Esophagus squamous epithelium (tissue), 5 donors: ENCODE measurements at places on chromosomes 6 and 20. TPM values are rescaled to one million over a fixed set of nuclear protein-coding genes. Genes with fewer than 3 reads are reported as not detected.

Gene ENPP3
- total RNA-seq = 0.06 TPM

Gene SIRT5
- 4.1 TPM for total RNA-seq

Gene CCM2L
- total RNA-seq = 0.80 TPM

DNA sequence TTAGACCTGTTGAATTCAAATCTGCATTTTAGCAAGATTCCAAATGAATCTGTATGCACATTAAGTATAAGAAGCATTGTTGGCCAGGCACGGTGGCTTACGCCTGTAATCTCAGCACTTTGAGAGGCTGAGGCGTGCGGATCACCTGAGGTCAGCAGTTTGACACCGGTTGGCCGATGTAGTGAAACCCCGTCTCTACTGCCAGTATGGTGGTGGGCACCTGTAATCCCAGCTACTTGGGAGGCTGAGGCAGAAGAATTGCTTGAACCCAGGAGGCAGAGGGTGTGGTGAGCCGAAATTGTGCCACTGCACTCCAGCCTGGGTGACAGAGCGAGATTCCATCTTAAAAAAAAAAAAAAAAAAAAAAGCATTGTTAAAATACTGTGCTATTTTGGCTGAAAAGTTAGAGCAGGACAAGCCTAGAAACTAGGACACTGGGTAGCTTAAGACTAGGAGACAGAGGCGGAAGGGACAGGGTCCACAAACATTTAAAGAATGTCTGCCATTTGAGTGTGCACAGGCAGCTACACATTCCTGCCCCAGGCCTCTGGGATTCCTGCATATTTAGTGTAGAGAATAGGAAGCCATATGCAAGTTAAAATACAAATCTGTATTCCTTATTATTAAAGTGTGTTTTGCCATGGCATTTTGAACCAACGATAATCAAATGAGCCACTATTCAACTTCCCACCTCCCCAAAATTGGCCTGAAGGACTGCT lies 45.1 kb upstream of the EEF1A1 start:
- no peak for DNase-seq
- no peak overlapping the region for H3K27ac ChIP-seq
- no peaks in the 10 kb centered on the region for H3K36me3 ChIP-seq
- peaks cover 5% of the 10 kb centered on the region for H3K4me1 ChIP-seq

GRCh38 chr20:44247586-44248409 lies 690 bp downstream of the GDAP1L1 start:
- no peak for DNase-seq
- no peaks in the 10 kb centered on the region for H3K36me3 ChIP-seq
- no peak overlapping the region for H3K27ac ChIP-seq
- H3K27me3 ChIP-seq = peaks cover 35% of the 10 kb centered on the region

GRCh38 chr20:63159826-63160640 lies 55.9 kb downstream of the YTHDF1 start:
- DNase-seq = no peak
- no peak overlapping the region for H3K4me3 ChIP-seq
- H3K27me3 ChIP-seq = peaks cover 96% of the 10 kb centered on the region
- no peaks in the 10 kb centered on the region for H3K36me3 ChIP-seq
- no peaks in the 10 kb centered on the region for H3K4me1 ChIP-seq

- H3K36me3 ChIP-seq = no peaks in the 10 kb centered on the region
- H3K4me3 ChIP-seq = peak overlapping the region; percentile 59
These were observed 2.0 kb downstream of the TRAF3IP2 start for GRCh38 chr6:111603685-111604084.

Gene RBBP8NL
- 3.7 TPM for total RNA-seq

DNA sequence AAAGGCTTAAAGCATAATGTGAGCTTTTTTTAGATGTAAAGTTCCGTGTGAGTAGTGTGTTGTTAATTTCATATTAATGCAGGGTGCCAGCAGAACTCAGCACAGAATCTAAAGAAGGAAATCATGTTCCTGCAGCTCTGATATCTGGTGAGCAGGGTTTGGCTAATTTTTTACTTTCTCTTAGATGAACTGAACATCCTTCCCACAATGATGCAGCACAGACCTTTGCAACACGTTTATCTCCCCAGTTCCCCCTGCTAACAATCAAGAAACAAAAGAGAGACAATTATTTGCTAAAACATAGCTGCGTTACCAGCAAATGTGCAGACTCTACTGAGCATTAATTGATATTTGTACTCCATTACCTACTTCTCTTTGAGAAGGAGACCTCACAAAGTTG lies 39.1 kb upstream of the ATXN1 start:
- no peaks in the 10 kb centered on the region for H3K4me1 ChIP-seq
- no peak overlapping the region for H3K4me3 ChIP-seq
- H3K36me3 ChIP-seq = no peaks in the 10 kb centered on the region
- H3K27me3 ChIP-seq = no peaks in the 10 kb centered on the region

DNA sequence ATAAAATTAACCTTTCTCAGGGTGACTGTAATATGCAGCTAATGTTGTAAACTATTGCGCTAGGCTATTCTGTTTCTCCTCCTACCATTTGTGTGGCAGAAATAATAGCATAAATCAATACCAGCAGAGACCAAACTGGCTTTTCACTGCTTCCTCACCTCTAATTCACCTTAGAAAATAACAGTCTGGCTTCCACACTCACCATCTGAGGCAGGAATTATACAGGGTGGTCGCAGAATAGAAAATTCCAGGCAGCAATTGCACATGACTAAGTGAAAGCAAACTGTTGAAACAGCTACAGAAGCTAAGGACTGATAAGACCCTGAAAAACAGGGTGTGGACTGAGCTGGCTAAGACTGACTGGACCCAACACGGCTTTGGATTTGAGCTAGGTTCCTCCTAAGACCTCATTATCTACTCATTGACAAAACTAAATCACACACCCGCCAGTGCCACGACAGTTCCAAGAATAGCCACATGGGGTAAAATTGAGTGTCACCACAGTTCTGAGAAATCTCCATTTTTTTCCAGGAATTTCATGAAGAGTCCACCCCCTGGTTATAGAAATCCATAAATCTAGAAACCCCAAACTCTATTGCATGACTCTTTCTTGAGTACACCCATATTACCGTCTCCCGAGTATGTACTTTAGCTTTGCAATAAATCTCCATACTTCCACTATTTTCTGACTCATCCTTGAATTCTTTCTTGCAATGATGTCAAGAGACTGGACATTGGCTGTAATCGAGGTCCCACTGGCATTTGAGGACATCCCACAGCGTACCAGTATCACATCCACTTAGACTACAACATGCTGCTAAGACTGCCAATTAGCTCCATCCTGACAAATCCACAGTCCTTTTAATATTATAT lies 60.9 kb upstream of the KCNQ5 start:
- no peak overlapping the region for H3K4me3 ChIP-seq
- no peaks in the 10 kb centered on the region for H3K4me1 ChIP-seq
- H3K27ac ChIP-seq = no peak overlapping the region
- no peak for DNase-seq

DNA sequence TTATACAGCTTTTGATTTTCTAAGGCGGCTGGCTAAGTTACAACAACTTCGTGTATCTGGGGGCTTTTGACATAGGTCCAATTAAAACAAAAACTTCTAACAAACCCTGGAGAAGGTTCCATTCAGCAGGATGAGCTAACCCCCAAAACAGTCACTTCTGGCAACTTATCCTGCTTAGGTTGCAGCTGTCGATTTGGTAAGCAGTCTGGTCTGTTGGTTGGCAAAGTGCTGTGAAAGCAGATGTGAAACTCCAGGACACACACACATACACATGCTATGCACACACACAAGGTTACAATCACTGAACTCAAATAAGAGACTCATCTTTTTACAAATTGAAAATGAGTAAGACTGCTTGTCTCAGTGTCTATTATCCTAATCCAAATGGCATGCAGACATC lies 119.0 kb upstream of the STMND1 start:
- H3K27ac ChIP-seq = no peak overlapping the region
- H3K36me3 ChIP-seq = no peaks in the 10 kb centered on the region

GRCh38 chr6:10478187-10479040 lies 42.7 kb upstream of the GCNT2 start:
- no peak for DNase-seq
- no peaks in the 10 kb centered on the region for H3K27me3 ChIP-seq
- H3K4me1 ChIP-seq = no peaks in the 10 kb centered on the region
- no peak overlapping the region for H3K4me3 ChIP-seq
- no peak overlapping the region for H3K27ac ChIP-seq

Gene PRR18
- total RNA-seq = not detected

Gene CST5
- not detected for total RNA-seq

- no peak for DNase-seq
- no peaks in the 10 kb centered on the region for H3K36me3 ChIP-seq
- no peak overlapping the region for H3K4me3 ChIP-seq
- no peak overlapping the region for H3K27ac ChIP-seq
These were observed 14.9 kb downstream of the PEX3 start for GRCh38 chr6:143465546-143465945.

GRCh38 chr20:59938221-59938620 lies 1.9 kb downstream of the PPP1R3D start:
- H3K27me3 ChIP-seq = no peaks in the 10 kb centered on the region
- no peak overlapping the region for H3K27ac ChIP-seq
- no peak for DNase-seq
- H3K4me1 ChIP-seq = peaks cover 78% of the 10 kb centered on the region
- H3K4me3 ChIP-seq = peak overlapping the region; percentile 67

DNA sequence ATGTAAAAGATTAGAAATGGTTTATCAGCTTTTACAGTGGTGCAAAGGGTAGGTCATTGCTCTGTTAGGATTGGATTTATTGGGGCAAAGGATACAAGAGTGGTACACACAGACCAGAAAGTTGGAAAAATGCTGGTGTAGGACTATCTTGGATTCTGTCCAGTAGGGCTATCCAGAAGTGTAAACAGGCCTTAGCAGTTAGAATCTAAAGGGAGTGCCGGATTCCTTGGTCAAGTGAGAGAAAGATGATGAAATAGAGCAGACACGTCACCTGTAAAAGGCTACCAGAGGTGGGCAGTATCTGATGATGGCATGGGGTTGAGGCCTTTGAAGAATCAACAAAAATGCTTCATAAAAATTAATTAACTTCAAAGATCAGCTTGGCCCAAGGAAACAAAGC lies 975.9 kb downstream of the KIF16B start:
- no peaks in the 10 kb centered on the region for H3K4me1 ChIP-seq
- no peak for DNase-seq

DNA sequence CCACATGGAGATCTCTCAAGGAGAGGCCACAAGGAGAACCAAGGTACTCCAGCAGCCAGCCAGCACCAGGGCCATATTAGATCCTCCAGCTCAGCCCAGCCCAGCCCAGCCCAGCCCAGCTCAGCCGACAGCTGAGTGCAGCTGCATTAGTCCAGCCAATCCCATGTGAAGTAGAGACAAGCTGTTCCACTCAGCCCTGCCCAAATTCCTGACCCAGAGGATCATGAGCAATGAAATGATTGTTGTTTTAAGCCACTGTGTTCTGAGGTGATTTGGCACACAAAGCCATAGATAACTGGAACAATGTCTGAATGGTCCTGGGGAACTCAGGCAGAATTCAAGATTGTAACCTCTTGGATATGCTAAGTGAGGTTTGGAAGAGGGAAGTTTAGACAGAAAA lies 59.5 kb upstream of the BMP2 start:
- H3K4me3 ChIP-seq = no peak overlapping the region
- no peak for DNase-seq
- H3K4me1 ChIP-seq = peaks cover 20% of the 10 kb centered on the region
- no peaks in the 10 kb centered on the region for H3K27me3 ChIP-seq
- peak overlapping the region; percentile 19 for H3K27ac ChIP-seq
- no peaks in the 10 kb centered on the region for H3K36me3 ChIP-seq

DNA sequence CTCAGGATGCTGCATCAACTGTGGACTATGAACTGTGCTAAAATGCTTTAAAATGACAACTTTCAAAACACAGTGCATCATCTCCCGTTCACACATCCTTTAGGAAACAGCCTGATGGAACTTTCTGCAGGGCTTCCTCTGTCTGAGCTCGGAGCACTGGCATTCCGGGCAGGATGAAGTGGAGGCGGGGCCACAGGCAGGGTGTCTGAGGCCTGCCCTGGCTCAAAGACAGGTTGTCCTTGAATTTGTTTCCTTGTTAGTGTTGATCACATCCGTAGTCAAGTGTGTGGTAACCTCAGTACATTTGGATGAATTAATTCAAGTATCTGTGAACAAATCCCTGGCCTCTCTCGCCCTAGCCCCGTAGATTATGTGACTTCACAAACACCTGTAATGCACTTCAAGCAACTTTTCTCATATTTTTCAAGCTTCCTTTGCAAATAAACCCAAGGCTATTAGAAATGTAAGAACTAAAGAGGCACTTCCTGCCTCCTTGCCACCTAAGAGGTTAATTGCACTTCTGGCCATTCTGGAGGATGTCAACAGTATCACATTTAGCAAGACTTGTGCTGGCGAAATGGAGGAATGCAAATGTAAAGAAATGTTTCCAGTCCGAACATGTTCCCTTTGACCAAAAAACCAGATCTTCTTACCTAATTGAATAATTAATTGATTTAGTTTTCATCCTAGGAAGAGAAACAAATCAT lies 3.1 kb downstream of the CD93 start:
- no peaks in the 10 kb centered on the region for H3K27me3 ChIP-seq
- no peak for DNase-seq
- H3K27ac ChIP-seq = peak overlapping the region; percentile 92
- H3K4me3 ChIP-seq = peak overlapping the region; percentile 34
- no peaks in the 10 kb centered on the region for H3K36me3 ChIP-seq
- H3K4me1 ChIP-seq = no peaks in the 10 kb centered on the region

Gene GRIK2
- total RNA-seq = 0.19 TPM

DNA sequence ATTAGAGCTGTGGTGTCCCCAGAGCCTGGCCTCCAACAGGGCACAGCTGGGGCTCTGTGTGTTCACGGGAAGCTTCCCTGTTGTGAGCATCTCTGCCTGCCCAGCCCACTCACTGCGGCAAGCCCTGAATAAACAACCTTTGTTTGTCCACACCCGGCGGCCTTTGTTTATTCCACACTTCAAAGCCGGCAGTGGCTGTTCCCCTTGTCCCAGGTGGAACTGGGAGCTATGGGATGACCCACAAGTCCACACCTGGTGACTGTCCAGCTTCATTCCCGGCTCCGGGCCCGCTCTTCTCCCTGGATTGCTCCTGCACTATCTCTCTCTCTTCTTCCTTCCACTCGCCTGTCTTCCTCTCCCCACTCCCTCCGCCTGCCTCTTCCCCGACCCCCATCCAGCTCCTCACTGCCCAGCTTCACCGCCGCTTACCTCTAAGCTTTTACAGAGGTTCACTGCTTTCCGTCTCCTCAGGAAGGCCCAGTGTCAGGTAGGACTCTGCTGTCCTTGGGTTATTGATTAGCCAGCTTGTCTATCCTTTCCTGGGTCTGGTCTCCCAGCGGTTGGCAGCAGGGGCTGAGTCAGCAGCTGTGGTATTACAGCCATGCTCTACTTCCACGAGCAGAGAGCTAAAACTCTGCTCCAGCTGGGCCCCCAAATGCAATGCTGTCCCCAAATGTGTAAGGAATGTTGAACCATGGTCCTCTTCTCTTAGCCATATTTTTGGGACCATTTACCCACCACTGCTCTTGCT lies 17.8 kb downstream of the DACT2 start:
- no peaks in the 10 kb centered on the region for H3K36me3 ChIP-seq
- H3K4me1 ChIP-seq = no peaks in the 10 kb centered on the region
- no peaks in the 10 kb centered on the region for H3K27me3 ChIP-seq
- no peak overlapping the region for H3K27ac ChIP-seq
- DNase-seq = no peak

- H3K4me3 ChIP-seq = peak within 1 kb of the TSS; percentile 19
- no peak for DNase-seq
- H3K27me3 ChIP-seq = peaks cover 57% of the 10 kb centered on the region
- peaks cover 11% of the 10 kb centered on the region for H3K4me1 ChIP-seq
- no peaks in the 10 kb centered on the region for H3K36me3 ChIP-seq
These were observed at the start of gene TULP1 for GRCh38 chr6:35512740-35513139. Gene TULP1, minus strand, starts transcription at chr6:35512896. Its CDS starts 38 bp downstream, at chr6:35512858.
